ENCODE measurements at places on chromosomes 3 and 15.

GRCh38 chr3:112794622-112795172 is 52.0 kb downstream of the CD200R1L start:
- DNase-seq, result no peak

- no peak for DNase-seq
These were observed 344.7 kb upstream of the TPRG1 start for GRCh38 chr3:188827103-188827502.

GRCh38 chr3:123431658-123432324 is 17.1 kb downstream of the ADCY5 start:
- DNase-seq, result no peak

- DNase-seq, result no peak
These were observed 53.2 kb downstream of the CHST2 start for GRCh38 chr3:143172795-143173145.

DNA sequence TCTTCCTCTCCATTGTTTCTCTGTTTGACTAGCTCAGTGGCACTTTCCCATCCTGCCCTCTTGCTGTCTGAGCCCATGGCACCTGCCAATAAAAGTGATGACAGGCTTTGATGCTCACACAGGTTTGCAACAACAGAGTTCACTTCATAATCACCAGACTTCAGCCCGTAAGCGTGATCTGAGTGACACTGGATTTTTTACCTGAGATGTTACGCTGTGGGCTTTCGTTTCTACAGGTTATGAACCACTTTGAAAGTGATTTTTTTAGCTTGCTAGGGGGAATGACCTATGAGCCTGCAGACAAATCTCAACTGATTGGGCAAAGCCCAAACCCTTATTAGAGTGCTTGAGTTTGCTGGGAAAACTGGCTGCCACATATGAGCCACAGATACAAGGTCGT is 173.9 kb upstream of the ICE2 start:
- DNase-seq, result no peak

DNA sequence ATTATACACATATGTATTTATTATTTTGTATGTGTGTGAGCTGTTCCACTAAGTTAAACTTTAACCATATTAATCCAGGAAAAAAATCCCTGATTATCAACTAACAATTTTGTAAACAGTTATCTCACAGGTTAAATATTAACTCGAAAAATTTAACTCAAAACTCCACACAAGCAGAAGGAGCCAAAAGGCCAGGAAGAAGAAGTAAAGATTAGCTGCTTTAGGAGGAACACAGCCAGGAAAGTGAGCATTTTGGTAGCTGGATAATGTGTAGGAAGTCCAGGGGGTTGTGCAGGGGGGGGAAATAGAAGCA is 425.0 kb downstream of the TIGIT start:
- no peak for DNase-seq

GRCh38 chr3:37466660-37467359 is 292.4 kb upstream of the LRRFIP2 start:
- no peak for DNase-seq

- DNase-seq, result peak; percentile 19
These were observed 16.2 kb upstream of the XIRP1 start for GRCh38 chr3:39208463-39209055.

- DNase-seq, result no peak
These were observed 1.5 kb upstream of the SNX22 start for GRCh38 chr15:64149893-64150578.

GRCh38 chr3:112086076-112086854 is at the start of gene C3orf52:
Gene C3orf52 (plus strand): TSS chr3:112086389. CDS start chr3:112086408, 19 bp downstream.
- peak; percentile 28 for DNase-seq

DNA sequence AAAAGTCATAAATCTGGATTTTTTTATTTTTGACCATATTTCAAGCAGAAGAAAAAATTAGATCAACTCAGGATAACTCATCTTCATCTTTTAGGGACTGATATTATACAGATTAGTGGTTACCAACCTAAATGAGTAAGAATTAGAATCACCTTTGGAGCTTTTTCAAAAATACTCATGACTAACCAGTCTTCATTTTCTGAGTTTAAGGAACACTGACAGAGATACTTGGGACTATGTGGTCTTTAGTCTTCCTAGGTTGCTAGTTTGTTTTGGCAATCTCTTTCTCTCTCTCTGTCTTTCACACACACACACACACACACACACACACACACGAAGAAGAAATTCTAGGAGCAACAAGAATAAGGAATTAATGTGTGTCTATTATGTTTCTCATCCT is 50.1 kb downstream of the TMOD3 start:
- DNase-seq, result no peak

DNA sequence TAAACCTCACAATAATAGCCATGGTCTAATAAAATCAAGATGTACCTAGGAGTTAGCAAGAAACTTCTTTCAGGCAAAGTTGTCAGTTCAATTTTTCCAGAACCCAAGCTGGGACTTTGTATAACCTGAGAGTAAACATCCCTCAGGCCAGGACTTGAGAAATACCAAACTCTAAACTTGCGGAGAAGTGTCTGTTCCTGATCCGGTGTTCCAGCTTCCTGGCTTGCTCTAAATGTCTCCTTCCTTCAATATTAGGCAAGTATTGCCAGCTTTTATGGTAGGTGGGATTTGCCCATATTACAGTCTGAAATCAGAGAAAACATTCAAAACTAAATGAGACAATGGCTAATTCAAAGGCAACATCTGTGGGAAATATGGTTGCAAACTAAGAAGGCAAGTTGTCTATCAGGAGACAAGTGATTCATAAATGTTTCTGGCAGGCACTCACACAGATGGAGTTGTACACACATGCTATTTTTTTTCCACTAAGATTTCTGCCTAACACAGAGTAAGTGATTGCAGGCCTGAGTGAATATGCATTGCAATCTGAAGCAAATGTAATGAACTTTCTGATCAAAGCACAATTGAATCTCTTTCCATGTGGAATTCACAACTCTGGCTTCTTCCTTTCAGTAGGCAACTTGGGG is 88.3 kb upstream of the COL8A1 start:
- no peak for DNase-seq

GRCh38 chr3:186802701-186803100 is 3.6 kb downstream of the RFC4 start:
- DNase-seq, result no peak

GRCh38 chr3:51930439-51930838 is 11.3 kb downstream of the RRP9 start:
- no peak for DNase-seq

- DNase-seq, result no peak
These were observed 10.2 kb upstream of the MESP1 start for GRCh38 chr15:89761009-89761831.

- peak; percentile 14 for DNase-seq
These were observed 54.7 kb downstream of the FAM81A start for GRCh38 chr15:59492389-59493377.

- no peak for DNase-seq
These were observed 162.8 kb upstream of the ZNF385D start for GRCh38 chr3:21913791-21914190.

- DNase-seq, result no peak
These were observed 52.1 kb upstream of the MANF start for GRCh38 chr3:51333021-51333420.

DNA sequence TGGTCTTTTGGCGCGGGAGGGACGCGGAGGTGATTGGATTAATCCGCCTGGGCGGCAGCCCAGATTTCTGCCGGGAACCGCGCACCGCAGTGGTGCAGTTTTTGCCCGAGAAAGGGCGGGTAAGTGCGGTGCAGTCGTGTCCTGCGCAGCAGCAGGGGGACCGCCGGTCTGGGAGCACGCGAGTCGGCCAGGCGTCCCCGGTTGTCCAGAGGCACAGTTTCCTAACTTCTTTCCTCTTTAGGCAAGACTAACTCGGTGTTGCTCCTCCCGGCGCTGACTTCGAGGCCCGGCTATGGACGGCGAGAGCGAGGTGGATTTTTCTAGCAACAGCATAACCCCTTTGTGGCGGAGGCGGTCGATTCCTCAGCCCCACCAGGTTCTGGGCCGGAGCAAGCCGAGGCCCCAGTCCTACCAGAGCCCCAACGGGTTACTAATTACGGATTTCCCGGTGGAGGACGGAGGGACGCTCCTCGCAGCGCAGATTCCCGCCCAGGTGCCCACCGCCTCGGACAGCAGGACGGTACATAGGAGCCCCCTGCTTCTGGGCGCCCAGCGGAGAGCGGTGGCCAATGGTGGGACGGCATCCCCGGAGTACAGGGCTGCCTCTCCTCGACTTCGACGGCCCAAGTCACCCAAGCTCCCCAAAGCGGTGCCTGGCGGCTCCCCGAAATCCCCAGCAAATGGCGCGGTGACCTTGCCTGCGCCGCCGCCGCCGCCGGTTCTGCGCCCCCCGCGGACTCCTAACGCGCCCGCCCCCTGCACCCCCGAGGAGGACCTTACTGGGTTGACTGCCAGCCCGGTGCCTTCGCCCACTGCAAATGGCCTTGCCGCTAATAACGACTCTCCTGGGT is 736 bp downstream of the ARHGEF26 start:
- no peak for DNase-seq

DNA sequence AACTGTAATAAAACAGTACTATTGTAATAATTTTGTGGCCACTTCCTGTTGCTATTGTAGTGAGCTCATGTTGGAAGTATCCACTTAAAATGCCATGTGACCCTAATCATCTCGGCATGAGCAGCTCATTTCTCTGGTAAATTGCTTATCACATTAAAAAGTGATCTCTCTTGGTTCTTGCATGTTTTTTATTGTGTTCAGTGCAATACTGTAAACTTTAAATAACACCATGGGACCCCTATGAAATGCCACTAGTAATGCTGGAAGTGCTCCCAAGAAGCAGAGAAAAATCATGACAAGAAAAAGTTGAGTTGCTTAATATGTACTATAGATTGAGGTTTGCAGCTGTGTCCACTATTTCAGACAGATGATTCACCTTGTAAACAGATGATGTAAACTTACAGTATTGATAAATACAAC is 45.6 kb downstream of the NMD3 start:
- no peak for DNase-seq
